ENCODE measurements at places on chromosomes 3 and 15.

- DNase-seq = no peak
Measured at GRCh38 chr3:62835554-62836236, 39.5 kb downstream of the CADPS start.

DNA sequence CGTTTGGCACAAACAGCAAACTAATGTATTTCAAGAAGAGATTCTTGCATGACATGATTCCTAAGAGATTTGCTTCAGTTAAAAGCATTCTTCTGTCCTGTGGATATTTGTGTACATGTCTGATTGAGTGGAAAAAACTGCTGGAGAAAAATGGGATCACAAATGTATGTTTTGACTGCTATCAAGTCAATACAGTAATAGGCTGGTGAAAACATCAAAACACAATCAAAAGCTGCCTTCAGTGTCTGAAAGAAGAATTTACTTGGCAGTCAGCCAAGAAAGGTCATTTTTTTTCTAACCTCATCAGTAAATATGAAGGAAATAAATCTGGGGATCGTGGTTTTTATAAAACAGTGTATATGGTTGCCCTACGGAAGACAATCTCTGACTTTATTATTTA is 1214.8 kb downstream of the NSUN3 start:
- DNase-seq = no peak

DNA sequence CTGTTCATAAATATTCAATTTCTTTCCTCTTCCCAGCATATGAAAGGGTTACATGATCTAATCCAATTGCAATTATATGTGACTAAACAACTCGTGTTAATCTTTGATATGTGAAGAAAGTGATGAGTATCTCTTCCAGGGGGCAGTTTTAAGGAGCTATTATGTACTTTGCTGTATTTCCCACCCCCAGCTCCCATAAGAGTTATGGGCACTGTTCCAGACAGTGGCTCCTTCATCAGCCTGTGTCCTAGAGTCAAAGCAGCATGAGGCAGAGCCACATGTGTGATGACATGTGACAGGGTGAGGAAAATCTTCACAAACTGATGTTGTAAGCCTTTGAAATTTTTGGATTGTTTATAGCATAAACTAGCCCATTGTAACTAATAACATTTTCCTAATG is 315.4 kb downstream of the DIPK2A start:
- DNase-seq = no peak

DNA sequence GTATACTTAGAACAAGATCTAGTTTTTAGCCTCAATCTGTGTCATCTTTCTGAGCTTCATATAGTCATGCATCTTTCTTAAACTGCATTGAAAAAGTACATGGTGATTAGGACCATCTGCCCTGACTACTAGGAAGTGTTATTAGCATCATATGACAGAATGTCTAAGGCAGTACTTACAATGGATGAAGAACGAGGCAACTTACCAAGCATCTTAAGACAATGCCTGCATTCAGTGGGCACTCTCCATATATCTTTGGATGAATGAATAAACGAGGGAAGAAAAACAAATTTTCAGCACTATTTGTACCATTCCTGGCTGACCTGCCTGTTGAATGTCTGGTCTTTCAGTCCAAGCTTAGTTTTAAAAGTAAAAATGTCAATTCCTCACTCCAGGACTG is 185.4 kb upstream of the EPHA3 start:
- DNase-seq = no peak

DNA sequence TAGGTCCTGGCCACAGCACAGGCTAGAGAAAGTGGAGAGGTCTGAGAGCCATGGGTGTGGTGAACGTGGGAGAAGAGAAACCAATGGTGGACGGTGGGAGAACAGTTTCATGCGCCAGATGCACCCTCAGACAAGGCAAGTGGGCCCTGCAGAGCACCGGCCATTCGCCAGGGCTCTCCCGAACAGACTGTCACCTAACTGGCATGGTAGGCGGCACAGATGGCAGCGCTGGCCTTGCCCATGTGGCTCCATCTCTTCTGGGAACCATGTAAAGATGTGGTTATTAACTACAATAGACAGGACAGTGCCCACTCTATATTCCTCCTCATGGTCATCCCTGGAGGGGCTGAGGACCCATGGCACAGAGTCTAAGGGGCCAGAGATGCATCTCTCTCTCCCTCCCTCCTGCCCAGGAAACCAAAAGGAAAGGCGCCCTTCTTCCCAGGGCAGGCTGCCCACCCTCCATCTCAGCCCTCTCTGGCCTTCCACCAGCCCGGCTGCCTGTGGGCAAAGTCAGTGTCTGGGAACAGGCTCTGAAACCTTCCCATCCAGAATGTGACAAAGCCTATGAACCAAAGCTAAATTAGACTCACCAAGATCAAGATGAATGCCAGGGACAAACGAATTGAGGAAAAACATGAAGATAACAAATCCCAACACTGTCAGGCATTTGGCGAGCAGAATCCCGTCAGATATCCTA is 147.8 kb downstream of the OCA2 start:
- no peak for DNase-seq

DNA sequence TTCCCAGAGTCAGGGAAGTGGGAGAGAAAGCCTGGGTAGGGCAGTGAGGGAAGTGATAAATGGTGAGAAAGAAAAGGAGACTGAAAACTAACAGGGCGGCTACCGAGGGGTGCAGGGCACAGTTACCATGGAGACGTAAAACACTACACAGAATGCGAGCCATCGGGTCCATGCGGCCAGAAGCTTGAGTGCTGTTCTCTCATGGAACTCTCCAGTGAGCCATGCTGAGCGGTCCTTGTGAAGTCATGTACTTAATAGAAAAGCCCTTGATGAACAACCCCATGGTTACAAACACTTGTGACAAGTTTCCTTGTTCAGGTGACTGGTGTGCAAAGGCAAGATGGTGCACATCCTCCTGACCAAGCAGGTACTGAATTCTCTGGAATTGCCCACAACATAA is 3.7 kb upstream of the PLA2G4F start:
- no peak for DNase-seq

DNA sequence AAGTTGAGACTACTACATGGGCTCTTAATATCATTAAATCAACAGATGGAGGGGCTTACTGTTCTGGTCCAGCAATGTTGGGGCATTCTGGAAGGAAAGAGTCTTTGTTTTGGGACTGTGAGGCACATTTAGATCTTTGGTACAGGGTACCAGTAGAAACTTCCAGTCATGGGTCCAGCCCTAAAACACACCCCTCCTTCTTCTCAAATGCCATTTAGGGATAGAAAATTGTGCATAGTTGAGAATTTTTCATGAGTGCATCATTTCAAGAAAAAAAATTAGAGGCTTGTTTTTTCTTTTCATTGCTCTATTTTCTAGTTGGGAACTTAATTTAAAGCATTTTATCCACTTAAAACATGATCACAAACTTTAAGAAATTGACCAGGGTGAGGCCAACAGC is 4.1 kb upstream of the RTP1 start:
- DNase-seq = no peak

GRCh38 chr3:126867863-126868200 is 115.1 kb upstream of the PLXNA1 start:
- no peak for DNase-seq

- DNase-seq = no peak
Measured at GRCh38 chr3:56467801-56468183, 475 bp downstream of the ERC2 start.

DNA sequence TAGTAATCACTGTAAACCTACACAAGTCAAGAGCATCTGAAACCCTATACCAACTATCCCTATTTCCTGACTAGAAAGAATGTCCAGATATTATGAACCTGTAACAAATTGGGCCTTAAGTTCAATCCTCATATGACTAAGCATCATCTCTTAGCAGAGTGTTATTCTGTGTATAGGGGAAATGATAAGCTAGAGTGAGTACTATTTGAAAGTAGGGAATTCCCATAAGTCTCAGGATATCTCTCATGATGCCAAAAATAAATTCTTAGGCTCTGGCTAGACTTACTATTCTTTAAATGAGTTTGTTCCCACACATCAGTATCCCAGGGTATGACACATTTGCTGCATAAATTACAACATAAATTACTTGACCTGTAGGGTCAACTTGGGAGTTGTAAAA is 15.3 kb downstream of the MRPL47 start:
- no peak for DNase-seq

DNA sequence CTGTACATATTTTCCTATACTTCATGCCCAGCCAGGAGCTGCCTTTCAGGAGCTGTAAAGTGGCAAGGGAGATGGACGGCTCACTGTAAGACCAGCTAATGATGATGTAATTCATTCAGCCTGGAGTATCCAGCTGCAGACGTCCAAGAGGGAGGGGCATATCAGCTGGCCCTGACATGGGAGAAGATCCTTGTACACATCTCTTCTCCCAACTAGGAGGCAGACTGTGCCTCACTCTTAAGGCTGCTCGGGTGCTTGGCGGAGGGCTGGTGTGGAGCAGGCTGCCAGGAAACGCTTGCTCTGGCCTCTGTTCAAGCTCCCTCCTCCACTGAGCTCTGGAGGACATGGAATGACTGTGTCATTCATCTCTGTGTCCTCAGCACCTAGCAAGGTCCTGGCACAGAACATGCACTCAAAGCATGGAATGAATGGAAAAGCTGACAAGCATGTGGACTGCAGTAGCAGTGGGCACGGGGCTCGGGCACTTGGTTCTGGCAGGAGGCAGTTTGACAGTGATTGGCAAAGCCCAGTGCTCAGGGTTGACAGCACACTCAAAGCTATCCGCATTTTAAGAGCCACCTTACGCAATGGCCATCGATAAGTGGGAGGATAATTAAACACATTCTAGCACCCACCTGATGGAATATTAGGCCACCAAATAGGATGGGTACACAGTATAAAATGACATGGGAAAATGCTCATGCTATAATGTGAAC is 72.4 kb downstream of the TBC1D2B start:
- no peak for DNase-seq

GRCh38 chr3:182083112-182083511 is 371.4 kb downstream of the SOX2 start:
- no peak for DNase-seq

DNA sequence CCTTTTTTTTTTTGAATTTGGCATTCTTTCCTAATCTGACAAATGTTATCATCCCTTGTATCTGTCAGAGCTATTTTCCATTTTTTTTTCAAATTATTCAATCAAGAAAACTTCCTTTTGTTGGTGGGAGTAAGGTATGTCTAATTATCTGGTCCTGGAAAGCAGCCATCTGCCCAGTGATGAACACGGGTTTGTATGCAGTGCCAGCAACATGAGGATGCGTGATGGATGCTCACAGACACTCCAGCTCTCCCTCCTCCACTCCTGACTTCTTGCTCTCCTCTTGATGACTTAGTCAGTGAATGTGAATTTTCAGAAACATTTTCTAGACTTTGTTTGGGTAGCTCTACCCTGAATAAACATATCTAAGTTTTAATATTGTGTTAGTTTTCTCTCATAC is 79.2 kb downstream of the IL1RAP start:
- no peak for DNase-seq

DNA sequence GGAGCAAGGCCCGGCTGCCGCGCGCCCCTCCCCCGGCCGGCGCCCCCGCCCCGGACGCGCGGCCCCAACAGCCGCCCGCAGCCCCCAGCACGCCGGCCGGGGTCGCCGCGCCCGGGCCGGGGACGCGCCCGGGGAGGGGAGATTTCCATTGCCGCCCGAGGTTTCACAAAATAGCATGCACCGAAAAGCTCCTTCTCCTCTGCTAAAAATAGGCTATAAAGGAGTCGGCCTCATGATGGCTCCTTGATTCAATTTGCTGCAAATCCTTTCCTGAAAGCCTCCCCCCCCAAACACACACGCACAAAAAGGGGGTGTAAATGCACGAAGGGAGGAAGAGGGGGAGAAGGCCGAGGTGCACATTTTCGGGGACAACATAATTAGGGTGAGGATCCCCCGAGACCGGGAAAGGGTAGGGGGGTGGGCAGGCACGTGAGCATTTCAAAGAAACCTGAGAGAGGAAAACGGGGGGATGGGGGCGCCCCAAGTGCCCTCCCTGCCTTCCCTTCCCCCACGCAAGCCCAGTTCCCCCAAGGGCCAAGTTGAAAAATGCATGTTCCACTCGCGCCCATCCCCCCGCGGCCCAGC is 734 bp downstream of the TBL1XR1 start:
- DNase-seq = peak; percentile 70

DNA sequence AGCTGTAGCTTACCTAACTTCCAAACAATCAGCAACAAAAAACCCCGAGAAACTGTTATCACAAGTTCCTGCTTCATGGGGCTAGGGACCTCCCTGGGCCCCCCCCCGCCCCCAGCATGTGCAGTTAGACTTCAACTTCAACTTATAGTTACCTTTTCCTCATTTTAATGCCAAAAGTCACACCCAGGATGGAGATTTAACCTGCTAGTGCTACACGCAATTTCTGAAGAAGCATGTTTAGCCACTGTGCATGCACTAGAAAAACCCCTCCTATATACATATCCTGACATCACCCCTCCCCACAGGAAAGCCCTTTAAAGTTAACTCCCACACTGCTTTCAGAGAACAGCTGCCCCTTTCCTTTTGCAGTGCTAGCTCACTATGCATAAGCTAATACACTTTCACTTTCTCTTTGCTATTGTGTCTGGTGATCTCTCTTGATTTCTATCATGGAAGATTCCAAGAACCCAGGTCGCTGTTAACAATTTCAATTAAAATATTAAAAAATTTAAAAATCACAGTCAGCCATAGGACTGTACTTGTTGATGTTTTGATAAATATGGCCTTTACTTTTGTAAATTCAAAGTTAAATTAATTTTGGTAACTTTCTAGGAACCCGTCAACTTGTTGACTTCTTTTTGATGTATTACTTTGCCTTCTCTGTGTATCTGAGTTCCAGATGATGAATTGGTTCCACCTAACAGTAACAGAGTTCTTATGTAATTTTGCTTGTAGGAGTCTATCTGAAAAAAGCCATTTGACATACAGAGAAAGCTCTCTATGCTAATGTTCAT is 75.2 kb upstream of the ACAD9 start:
- DNase-seq = peak; percentile 81

DNA sequence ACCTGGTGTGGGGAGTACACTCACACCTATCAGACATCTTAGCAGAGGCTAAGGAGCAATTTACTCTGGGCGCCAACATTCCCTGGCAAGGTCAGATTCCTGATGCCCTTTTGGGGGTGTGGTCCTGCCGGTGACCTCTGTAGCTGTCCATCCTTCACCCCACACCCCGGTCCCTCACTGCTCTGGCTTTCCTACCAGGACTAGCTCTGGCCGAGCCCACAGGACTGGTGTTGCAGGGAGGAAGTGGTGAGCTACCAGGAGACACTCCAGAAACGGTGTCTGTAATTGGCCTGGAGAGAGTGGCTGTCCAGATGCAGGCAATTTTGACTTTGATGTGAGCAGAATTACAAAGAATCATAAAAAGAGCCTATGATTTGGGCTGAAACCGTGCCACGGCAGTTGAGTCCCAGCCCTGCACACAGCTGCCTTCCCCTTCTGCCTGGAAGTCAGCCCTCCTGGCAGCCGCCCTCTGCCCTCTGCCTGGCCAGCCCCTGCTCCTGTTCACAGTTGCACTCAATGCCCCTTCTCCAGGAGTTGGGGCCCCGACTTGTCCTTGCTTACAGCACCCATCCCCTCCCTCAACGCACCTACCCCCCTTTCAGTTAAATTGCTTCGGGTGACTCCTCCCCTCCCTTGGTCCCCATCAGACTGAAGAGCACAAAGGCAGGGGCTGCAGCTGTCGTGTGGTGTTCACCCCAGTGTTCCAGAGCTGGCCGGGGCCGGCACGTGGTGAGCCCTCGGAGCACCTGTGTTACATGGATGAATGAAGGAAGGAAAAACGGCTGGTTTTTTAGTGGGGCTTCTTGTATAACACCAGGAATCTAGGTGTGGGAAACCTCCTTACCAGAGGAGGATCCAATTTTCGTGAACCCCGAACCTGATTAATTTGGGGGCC is 80.2 kb upstream of the TPM1 start:
- no peak for DNase-seq

Data from DND-41 (cell line).